ENCODE measurements at places on chromosomes 11 and 22.
A peak's percentile ranks its signal among the peaks of the same experiment; 100 is the strongest.

GRCh38 chr11:61292356-61292755, 2.8 kb downstream of the VWCE start:
- no peak for DNase-seq

GRCh38 chr22:40418366-40419201, 48.2 kb downstream of the SGSM3 start:
- DNase-seq, result no peak

GRCh38 chr11:126083829-126084607, 21.4 kb upstream of the CDON start:
- peak; percentile 50 for DNase-seq

DNA sequence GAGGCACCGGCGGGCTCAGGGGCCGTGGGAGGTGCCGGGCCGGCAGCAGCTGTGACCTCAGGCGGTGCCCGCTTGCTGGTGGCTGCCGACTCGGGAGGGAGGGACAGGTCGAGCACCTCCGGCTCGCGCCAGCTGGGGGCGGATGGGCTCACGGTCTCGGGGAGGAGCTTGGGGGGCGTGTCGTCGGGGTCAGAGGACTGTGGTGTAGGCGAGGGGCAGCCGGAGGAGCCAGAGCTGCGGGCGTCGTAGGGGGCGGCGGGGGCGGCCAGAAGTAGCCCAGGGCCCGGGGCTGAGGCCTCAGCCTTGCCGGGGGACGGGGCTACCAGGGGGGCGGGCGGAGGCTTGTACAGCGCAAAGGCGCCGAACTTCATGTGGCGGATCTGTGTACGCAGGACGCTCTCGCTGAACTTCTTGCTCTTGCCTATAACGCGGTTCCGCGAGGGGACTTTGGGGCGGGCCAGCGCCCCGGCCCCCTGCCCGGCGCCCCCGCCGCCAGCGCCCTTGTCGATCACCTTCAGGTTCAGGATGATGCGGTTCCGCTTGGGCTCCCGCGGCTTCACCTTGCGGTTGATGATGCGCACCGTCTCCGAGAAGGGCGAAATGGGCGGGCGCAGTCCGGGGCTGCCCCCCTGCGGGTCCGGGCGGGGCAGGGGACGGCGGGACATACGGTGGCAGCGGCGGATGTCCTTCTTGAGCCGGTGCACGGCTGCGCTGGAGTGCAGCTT, 5.5 kb downstream of the CBX6 start:
- no peak for DNase-seq

- no peak for DNase-seq
These were observed 88.6 kb upstream of the B3GAT1 start for GRCh38 chr11:134500621-134501020.

DNA sequence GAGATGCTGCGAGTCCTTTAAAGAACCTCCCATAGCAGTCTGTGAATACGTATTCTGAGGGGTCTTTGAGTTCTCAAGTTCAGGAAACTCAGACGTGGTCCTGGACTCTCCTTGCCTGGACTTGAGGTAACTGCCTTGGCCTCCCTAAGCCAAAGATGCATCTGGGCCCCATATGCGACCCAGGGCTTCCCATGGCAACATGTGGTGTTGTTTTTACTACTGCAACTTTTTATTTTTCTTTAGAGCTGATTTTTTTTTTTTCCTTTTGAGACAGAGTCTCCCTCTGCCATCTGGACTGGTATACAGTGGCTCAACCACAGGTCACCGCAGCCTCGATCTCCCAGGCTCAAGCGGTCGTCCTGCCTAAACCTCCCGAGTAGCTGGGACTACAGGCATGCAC, 321.1 kb downstream of the ST3GAL4 start:
- DNase-seq, result no peak

GRCh38 chr11:35155677-35156076, 16.7 kb downstream of the CD44 start:
- no peak for DNase-seq

- DNase-seq, result no peak
These were observed 115.8 kb upstream of the ARHGAP20 start for GRCh38 chr11:110828086-110828485.

DNA sequence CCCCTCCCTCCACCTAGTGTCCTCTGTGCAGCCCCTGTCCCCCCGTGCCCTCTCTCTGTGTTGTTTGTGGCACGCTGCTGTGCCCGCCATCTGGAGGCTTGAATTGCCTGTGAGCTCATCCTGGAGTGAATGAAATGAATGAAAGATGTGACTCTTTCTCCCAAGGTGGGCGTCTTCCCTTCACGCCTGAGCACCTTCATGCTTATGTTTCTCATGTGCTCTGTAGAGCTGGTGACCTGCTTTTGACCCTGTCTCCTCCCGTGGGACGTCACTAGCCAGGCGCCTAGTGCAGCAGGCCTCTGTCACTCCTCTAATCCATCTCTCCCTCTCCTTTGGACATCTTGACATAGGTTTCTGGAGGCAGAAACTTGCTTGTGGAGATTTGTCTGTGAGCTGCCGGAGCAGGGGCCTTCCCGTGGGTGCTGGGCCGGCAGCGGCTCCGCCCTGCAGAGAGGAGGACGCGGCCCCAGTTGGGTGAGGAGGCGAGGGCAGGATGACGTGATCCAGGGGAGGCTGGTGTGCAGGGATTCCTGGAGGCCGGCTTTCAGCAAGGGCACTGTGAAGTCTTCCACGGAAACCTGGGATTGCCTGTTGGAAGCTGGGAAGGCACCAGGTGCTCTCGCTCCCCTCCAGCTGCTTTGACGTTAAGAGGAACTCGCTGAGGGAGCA, 40.6 kb downstream of the MUC6 start:
- no peak for DNase-seq

- DNase-seq, result no peak
These were observed 440.1 kb upstream of the CCDC90B start for GRCh38 chr11:83726316-83726715.

DNA sequence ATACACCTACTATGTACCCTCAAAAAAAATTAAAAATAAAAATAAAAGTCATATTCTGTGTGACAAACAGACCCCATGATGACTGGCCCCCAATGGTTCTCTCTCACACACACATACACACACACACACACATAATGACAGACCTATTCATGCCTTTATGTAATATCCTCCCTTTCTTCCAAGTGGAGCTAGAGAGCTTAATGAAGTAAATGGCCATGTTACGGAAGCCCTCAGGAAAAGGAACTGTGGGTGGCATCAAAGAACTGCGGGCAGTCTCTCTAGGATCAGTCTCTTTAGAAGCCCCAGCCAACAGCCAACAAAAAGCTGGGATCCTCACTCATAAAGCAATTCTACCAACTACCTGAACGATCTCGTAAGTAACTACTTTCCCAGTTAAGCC, 125.5 kb downstream of the SIK3 start:
- DNase-seq, result no peak

DNA sequence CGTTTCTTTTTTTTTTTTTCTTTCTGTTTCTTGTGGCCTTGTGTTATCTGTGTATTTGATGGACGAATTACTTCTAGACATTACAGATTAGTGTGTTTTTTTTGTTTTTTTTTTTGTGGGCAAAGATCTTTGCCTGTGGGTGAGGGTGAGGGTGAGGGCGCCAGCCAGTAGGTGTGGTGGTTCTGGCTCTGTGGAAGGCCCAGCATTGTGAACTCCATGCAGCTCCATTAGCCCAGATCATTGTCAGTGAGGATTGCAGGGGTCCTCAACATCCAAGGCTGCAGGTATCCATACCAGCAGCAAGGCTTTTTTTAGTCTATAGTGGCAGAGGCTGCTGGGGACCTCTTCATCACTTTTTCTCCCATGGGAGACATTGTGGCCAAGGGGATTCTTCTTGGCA, 13.7 kb downstream of the BIRC2 start:
- no peak for DNase-seq

GRCh38 chr11:92738276-92738675, 231.2 kb upstream of the MTNR1B start:
- DNase-seq, result no peak

- DNase-seq, result no peak
These were observed 408.9 kb downstream of the OPCML start for GRCh38 chr11:133123366-133123765.

DNA sequence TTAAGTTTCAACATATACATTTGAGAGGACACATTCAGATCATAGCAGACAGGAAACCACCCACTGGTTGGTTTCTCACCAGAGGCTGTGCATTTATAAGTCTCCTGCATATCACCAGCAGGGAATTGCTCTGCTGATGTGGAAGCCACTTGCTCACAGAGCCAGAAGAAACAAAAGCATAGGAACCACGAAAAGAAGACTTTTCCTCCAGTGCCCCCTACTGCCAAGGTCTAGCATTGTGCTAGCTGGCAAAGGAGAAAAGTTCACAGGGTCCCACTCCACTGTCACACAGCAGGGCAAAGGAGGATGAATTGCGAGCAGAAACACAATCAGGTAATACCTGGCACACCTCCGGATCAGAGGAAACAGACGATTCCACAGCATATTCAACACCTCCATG, 28.9 kb upstream of the ISX start:
- DNase-seq, result no peak

DNA sequence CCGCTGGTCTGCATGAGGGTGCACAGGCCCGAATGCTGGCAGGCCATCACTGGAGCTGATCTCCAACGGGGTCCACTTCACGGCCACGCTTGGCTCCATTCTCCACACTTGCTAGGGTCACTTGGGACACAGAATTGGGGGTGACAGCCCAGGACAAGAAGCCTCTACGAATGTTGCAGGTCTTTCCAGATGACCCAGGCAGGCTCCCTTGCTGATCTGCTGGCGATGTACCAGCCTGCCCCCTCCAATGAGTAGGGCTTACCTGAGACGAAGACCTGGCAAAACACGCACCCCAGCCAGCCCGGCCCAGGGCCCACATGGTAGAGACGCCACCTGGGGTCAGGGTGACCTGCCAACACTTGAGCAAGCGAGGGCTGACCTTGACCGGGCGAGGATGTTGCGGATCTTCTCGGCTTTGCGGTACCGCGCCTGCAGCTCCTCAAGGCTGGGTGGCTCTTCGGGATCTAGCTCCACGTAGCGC, 44.9 kb downstream of the C11orf58 start:
- no peak for DNase-seq

DNA sequence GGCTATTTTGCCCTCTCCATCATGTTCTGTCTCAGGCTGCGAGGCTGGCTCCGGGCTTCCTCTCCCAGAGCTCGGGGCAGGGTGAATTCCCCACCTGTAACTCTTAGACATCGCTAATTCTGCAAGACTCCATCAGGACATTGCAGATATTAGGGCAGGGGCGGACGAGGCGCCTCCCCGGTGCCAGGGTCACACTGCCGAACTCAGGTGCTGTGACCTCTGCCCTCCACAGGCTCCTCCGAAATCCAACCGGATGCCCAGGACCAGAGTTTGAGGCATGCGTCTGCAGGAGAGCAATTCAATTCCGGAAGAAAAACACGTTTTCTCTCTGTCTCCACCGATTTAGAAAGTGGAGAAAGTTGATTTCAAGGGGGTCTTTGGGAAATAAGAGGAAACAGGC, 542.7 kb downstream of the BRD1 start:
- DNase-seq, result no peak

DNA sequence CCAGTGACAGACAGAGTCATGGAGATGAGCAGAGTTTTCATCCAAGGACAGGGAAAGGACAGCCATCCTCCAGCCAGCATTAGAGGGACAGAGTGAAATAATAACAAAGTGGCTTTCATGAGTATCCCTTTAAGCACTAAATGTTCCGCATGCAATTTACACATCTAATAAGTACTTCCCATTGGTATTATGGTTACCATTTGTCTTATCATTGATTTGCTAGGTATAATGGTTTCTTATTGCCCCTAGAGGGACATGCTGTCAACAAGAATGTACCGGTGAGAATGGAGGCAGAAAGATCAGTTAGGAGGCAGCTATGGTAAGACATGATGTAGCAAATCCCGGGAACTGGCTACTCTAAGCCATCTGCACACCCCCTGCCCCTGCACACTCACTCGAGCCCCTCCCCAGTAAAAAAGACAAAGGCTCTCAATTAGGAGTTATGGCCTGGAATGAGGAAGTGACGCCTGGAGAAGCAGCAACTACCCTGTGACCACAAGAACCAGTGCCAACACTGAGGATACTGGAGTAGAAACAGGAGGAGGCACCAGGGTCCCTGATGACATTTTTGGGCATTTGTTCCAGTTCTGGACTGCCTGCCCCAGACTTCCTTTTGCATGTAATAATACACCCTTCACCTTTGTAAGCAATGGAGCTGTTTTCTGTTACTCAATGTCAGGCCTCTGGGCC, 30.2 kb upstream of the HMGXB4 start:
- no peak for DNase-seq

DNA sequence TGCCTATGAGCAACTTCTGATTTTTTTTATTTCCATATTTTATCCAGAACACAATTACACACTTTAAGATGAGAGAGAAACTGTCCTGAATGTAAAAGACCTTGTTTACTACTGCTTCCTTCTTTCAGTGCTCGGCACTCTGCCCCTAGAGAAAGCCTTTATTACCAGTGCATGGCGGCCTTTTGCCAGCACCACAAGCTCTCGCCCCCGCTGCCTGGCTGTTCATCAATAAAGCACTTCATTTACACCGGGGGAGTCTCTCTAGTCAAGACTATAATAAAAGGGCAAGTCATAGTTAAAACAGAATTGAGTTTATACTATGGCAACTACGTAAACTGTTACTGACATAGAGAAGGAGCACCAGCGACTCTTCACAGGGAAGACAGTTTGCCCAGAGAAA, 259.5 kb downstream of the CADM1 start:
- DNase-seq, result no peak

- no peak for DNase-seq
These were observed 12.9 kb downstream of the NEAT1 start for GRCh38 chr11:65435411-65435931.

GRCh38 chr11:64870176-64870892, 8.1 kb downstream of the EHD1 start:
- DNase-seq, result no peak

GRCh38 chr11:126544108-126545056, 188.9 kb downstream of the ST3GAL4 start:
- DNase-seq, result peak; percentile 30

DNA sequence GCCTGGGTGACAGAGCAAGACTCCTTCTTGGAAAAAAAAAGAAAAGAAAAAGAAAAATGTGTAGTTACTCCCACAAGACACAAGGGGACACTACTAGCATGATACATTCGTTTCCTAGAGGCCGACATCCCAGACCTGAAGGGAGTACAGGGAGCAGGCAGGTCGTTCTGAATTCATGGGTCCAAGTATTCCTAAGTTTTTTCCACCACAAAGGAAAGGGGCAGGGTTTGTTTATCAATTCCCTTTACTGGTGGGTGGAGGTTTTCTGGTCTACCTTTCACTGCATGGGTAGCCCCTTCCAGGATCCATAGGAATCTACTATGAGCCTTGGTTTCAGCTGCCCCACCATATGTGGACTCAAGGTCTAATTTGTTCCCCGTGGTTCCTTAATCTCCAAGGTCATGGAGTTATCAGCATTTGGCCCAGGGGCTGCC, 11.8 kb downstream of the TIGD3 start:
- peak; percentile 88 for DNase-seq

Data from HAP-1 (cell line).